Heart left ventricle (tissue), 16 donors: ENCODE measurements at places on chromosomes 7 and 10. TPM values are rescaled to one million over a fixed set of nuclear protein-coding genes. Genes with fewer than 3 reads are reported as not detected.

Gene TYSND1
- polyA plus RNA-seq: 4.3 TPM

DNA sequence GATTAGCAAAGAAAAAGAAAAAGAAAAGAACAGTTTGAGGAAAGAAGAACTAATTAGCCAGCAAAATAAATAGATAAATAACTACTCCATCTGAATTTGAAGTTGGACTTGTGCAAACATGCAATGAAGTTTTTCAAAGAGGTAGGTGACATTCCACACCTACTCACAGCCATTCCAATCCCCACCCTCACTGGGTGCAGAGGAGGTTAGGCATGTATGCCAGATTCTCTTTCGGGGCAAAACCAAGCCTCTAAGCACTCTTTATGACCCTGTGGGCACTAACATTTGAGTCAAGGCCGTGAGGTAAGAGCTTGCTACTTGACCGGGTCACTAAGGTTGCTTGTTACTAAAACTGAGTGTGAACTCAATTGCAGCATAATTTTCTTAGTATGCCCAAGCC, 108.4 kb upstream of the SEMA3A start:
- no peak overlapping the region for H3K27ac ChIP-seq
- no peaks in the 10 kb centered on the region for H3K36me3 ChIP-seq
- DNase-seq: no peak
- no peaks in the 10 kb centered on the region for H3K4me1 ChIP-seq
- H3K27me3 ChIP-seq: no peaks in the 10 kb centered on the region
- no peak overlapping the region for H3K4me3 ChIP-seq

DNA sequence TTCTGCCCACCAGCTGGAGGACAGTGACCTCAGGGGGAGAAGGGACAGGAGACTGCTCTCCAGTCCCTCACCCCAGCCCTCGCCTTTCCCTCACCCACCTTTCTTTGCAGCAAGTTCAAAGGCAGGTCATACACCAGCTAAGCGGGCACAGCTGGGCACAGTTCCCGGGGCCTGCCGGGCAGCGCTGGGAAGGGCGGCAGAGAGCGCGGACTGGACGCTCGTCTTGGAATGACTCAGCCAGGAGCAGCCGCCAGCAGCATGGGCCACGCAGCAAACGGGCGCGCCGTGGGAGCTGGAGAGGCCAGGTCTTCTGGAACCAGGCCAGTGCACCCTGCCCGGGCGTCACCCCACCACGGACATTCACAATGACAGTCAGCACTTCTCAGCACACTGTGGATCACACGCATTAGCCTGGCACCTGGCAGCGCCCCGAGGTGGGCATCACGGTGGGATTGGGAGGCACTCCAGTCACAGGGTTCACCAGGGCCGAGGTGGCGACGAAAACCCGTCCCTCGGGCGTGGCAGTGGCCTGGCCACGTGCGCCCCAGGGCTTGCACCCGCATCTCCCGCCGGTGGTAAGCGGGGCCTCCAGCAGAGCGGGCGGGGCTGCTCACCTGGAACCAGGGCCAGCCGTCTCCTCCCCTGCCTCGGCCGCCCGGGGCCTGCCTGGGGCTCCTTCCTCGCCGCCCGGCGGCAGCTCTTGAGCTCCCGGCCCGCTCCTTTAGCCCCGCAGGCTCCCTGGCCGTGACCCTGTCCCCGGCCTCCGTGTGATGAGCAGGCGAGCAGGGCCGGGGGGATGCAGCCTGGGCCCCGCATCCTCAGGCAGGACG, 29.0 kb upstream of the WDFY4 start:
- H3K4me1 ChIP-seq: peaks cover 8% of the 10 kb centered on the region
- H3K36me3 ChIP-seq: no peaks in the 10 kb centered on the region
- peak overlapping the region; percentile 73 for H3K27ac ChIP-seq
- H3K4me3 ChIP-seq: peak overlapping the region; percentile 66
- H3K27me3 ChIP-seq: no peaks in the 10 kb centered on the region

- no peak for DNase-seq
- no peak overlapping the region for H3K27ac ChIP-seq
- H3K4me3 ChIP-seq: no peak overlapping the region
- H3K4me1 ChIP-seq: no peaks in the 10 kb centered on the region
- H3K27me3 ChIP-seq: peaks cover 3% of the 10 kb centered on the region
These were observed 38.5 kb upstream of the EXOC6 start for GRCh38 chr10:92809840-92810239.

DNA sequence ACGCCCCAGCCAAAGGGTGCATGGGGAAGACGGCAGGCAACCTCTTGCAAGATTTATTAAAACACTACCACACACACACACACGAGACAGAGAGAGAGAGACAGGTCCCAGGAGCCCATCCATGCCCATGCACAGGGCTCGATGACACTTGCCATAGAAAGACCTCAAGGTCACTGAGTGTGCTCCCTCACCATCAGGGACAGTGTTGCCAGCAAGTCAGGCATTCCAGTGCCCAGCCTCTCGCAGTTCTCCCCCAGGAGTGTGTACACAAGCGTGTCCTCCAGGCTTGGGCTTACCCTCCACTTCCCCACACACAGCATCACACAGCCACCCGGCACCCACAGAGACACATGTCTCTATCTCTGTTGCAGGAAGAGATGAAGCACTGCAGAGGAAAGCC, 46.8 kb upstream of the SLF2 start:
- H3K36me3 ChIP-seq: no peaks in the 10 kb centered on the region
- no peaks in the 10 kb centered on the region for H3K4me1 ChIP-seq
- H3K4me3 ChIP-seq: no peak overlapping the region
- H3K27me3 ChIP-seq: peaks cover 49% of the 10 kb centered on the region
- no peak overlapping the region for H3K27ac ChIP-seq

Gene OLAH
- 0.54 TPM for polyA plus RNA-seq

- no peaks in the 10 kb centered on the region for H3K27me3 ChIP-seq
- no peak for DNase-seq
- no peak overlapping the region for H3K27ac ChIP-seq
- no peak overlapping the region for H3K4me3 ChIP-seq
These were observed 153.4 kb downstream of the SGMS1 start for GRCh38 chr10:50470345-50470744.

- H3K4me3 ChIP-seq: no peak overlapping the region
- H3K27ac ChIP-seq: no peak overlapping the region
- H3K27me3 ChIP-seq: no peaks in the 10 kb centered on the region
These were observed 97.5 kb downstream of the SKIDA1 start for GRCh38 chr10:21427804-21428481.

DNA sequence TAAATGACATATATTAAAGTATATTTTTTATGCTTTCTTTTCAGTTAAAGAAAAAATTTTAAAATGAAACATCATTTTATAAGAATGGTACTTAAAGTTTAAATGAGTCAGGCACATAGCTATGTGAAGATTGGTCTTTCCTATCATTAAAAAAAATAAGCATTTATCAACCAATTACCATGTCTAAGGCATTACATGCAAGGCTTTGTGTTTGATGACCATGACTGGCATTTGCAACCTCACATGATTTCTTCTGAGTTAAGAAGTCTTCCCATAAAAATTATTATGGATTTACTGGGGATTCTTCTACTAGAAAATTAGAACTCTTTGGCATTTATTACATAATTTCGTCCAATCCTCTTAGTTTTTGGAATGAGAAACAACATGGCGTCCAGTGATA, 776.1 kb downstream of the MAGI2 start:
- no peaks in the 10 kb centered on the region for H3K36me3 ChIP-seq
- DNase-seq: no peak
- no peaks in the 10 kb centered on the region for H3K27me3 ChIP-seq
- no peak overlapping the region for H3K27ac ChIP-seq

DNA sequence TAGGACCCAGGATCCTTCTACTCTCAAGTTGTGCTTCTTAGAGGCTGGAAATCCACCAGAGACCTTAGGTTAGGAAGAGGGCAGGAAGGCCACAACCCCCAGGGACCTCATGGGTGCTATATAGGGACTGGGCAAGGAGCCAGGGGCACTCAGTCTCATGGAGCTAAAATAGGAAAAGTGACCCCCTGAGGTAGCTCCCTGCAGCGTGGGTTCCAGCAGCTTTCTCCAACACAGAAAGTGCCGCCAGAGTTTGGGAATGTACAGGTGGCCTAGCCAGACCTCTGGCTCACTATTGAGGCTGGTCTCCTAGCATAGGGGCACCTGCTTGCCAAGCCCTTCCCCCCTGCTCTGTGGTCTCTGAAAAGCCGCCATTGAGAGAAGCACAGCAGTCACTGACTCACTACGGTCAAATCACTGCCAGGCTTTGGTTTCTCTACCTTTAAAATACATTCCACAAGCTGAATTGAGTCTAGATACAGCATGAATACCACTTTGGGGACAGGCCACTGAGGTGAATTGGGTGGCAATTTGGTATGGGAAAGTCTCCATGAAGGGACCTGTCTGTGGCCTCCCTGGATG, 333.2 kb upstream of the PODXL start:
- H3K27ac ChIP-seq: no peak overlapping the region
- no peaks in the 10 kb centered on the region for H3K36me3 ChIP-seq
- H3K4me1 ChIP-seq: no peaks in the 10 kb centered on the region

DNA sequence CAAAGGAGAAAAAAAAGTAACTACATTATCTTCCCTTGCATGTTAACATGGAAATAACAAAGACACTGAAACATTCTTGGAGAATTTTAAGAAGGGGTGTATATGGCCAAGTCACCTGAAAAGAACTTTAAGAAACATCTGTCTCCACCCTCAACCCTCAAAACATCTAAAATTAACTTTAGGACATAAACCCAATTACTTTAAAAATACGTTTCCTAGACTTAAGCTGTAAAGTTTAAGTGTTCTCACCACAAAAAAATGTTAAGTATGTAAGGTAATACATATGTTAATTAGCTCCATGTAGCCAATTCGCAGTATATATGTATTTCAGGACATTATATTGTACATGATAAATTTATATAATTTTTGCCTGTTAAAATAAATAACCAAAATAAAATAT, 71.1 kb upstream of the GLCCI1 start:
- no peak for DNase-seq
- no peaks in the 10 kb centered on the region for H3K36me3 ChIP-seq
- no peak overlapping the region for H3K27ac ChIP-seq
- H3K4me3 ChIP-seq: no peak overlapping the region
- no peaks in the 10 kb centered on the region for H3K4me1 ChIP-seq
- H3K27me3 ChIP-seq: no peaks in the 10 kb centered on the region

Gene TRPV5
- not detected for polyA plus RNA-seq

Gene GPRIN2
- not detected for polyA plus RNA-seq

Gene SYT15B
- polyA plus RNA-seq: 0.53 TPM

Gene CALCR
- not detected for polyA plus RNA-seq

GRCh38 chr7:93245525-93246432, 13.6 kb downstream of the VPS50 start:
- no peak for DNase-seq
- peaks cover 4% of the 10 kb centered on the region for H3K36me3 ChIP-seq
- H3K4me1 ChIP-seq: no peaks in the 10 kb centered on the region
- H3K27me3 ChIP-seq: no peaks in the 10 kb centered on the region
- H3K4me3 ChIP-seq: no peak overlapping the region

DNA sequence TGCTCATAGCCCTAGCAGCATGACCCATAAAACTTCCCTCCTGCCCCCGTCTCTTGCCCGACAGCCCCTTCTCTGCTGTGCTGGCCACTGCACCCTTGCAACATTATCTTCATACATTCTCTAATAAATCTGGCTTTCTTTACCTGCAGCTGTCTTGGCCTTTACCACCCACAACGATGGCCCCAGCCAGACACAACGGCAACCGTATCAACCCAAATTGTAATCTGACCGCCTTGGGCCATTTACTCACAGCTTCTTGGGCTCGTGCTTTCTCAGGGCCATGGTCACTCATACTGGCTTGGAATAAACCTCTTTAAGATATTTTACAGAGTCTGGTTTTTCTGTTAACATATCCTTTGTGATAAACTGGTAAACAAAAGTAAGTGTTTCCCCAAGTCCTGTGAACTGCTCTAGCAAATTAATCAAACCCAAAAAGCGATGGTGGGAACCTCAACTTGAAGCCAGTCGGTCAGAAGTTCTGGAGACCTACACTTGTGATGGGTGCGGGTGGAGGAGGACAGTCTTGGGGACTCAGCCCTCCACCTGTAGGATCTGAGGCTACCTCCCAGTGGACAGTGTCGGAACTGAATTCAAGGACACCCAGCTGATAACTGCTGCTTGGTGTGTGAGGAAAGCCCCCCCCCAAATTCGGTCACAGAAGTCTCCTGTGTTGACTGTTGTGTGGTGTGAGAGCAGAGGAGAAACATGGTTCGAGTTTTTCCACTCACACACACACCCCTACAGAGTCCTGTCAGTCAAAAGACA, 87.6 kb upstream of the ATP6V0A4 start:
- peaks cover 8% of the 10 kb centered on the region for H3K4me1 ChIP-seq
- no peak overlapping the region for H3K27ac ChIP-seq
- no peaks in the 10 kb centered on the region for H3K27me3 ChIP-seq
- no peaks in the 10 kb centered on the region for H3K36me3 ChIP-seq
- no peak for DNase-seq

DNA sequence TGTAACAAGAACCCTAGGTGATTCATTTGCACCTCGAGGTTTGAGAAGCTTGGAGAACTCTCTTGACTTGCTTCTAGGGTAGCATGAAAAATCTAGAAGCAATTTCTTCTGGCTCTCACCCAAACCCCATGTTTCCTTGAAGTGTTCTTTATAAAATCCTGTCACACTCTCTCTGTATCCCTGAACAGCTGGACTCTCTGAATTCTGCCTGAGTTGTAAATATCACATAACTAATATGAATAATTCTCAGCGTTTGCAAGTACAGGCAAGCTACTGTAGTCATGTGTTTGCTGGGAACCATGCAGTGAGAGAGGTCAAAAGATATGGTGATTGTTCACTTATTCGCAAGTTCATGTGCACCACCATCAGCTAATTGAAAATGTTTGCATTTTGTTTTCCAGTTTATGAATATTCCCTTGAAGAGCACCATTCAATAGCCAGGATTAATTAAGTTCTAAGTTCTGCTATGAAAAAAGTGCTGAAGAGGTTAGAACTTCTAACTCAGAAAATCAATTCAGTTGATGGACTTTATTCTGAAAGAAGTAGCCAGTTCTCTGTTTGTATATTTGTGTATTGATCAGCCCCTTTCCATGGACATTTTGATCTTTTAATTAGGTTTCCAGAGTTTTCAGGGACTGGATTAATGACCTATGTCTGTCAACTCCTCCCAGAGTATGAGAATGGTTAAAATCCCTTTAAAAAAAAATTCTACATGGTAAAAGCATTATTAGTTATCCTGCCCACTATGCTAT, 243.0 kb downstream of the PLXDC2 start:
- no peak overlapping the region for H3K4me3 ChIP-seq
- no peaks in the 10 kb centered on the region for H3K27me3 ChIP-seq
- no peaks in the 10 kb centered on the region for H3K4me1 ChIP-seq
- H3K27ac ChIP-seq: no peak overlapping the region
